ENCODE measurements at places on chromosomes 7 and 10. TPM values are rescaled to one million over a fixed set of nuclear protein-coding genes. Genes with fewer than 3 reads are reported as not detected.

GRCh38 chr7:103630318-103630717 lies 184.3 kb upstream of the SLC26A5 start:
- no peaks in the 10 kb centered on the region for H3K36me3 ChIP-seq
- H3K27me3 ChIP-seq: no peaks in the 10 kb centered on the region
- no peak for DNase-seq
- H3K4me1 ChIP-seq: no peaks in the 10 kb centered on the region
- no peak overlapping the region for H3K27ac ChIP-seq

DNA sequence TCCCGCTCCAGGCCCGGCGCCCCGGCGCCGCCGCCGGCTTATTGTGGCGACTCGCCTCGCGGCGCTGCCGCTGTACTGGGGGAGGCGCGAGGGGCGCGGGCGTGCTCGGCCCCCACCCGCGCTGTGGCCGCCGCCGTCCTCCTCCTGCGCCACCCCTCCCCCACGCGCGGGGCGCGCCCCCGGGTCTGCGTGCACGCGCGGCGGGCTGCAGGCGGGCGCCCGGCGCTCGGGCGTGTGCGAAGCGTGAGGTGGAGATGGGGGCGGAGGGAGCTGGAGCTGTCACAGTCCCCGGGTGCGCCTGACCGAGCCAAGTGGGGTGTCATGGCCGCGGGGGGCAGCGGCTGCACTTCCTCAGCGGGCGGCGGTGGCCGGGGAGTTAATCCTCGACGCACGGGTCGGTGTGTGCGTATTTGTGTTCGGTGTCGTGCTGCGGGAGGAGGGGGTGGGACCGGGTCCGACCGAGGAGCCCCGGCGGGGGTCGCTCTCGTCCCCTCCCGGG lies 672 bp downstream of the LCOR start:
- no peaks in the 10 kb centered on the region for H3K36me3 ChIP-seq
- peak; percentile 85 for DNase-seq

- no peak overlapping the region for H3K4me3 ChIP-seq
- no peak overlapping the region for H3K27ac ChIP-seq
- no peak for DNase-seq
- no peaks in the 10 kb centered on the region for H3K27me3 ChIP-seq
Observed at GRCh38 chr7:152886579-152887117, 127.1 kb downstream of the ACTR3B start.

The RHEB gene
- 85.6 TPM for polyA plus RNA-seq

DNA sequence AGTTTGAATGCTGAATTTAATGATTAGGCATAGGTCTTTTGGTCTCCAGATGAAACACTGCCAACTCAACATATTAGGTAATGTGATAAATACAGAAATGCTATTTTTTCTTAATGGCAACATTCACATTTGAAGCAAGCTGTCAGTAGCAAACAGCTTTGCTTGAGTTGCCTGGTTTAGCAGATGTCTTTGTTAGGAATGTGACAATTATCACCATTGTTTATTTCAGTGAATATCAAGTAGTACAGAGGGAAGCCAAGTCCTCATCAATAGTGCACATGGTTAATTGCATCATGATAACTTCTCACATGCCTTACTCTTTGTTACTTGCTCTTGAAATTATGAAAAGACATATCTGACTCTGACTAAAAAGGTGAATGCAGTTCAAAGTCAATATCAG lies 23.7 kb upstream of the SEPTIN7 start:
- no peak overlapping the region for H3K27ac ChIP-seq
- no peaks in the 10 kb centered on the region for H3K4me1 ChIP-seq
- no peaks in the 10 kb centered on the region for H3K36me3 ChIP-seq
- no peaks in the 10 kb centered on the region for H3K27me3 ChIP-seq
- no peak overlapping the region for H3K4me3 ChIP-seq
- DNase-seq: no peak

DNA sequence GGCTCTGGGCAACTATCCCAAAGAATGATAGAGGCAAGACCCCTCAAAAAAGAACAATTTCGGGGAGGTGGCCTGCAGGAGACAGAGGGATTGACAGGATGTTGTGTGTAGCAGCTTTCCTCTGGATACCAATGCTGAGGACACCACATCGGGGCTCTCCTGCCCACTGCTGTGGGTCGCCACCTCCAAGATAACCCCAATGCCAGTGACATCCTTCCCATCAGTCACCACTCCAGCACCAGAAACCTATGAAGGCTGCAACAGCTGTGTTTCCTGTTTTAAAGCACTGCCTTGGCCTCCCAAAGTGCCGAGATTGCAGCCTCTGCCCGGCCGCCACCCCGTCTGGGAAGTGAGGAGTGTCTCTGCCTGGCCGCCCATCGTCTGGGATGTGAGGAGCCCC lies 17.6 kb downstream of the ARHGAP19 start:
- DNase-seq: no peak
- H3K36me3 ChIP-seq: no peaks in the 10 kb centered on the region
- H3K27me3 ChIP-seq: no peaks in the 10 kb centered on the region
- H3K4me1 ChIP-seq: no peaks in the 10 kb centered on the region

GRCh38 chr7:45102785-45103712 lies 8.4 kb downstream of the TBRG4 start:
- DNase-seq: peak; percentile 7
- H3K4me3 ChIP-seq: no peak overlapping the region
- peaks cover 40% of the 10 kb centered on the region for H3K36me3 ChIP-seq
- no peaks in the 10 kb centered on the region for H3K27me3 ChIP-seq
- no peaks in the 10 kb centered on the region for H3K4me1 ChIP-seq
- no peak overlapping the region for H3K27ac ChIP-seq

DNA sequence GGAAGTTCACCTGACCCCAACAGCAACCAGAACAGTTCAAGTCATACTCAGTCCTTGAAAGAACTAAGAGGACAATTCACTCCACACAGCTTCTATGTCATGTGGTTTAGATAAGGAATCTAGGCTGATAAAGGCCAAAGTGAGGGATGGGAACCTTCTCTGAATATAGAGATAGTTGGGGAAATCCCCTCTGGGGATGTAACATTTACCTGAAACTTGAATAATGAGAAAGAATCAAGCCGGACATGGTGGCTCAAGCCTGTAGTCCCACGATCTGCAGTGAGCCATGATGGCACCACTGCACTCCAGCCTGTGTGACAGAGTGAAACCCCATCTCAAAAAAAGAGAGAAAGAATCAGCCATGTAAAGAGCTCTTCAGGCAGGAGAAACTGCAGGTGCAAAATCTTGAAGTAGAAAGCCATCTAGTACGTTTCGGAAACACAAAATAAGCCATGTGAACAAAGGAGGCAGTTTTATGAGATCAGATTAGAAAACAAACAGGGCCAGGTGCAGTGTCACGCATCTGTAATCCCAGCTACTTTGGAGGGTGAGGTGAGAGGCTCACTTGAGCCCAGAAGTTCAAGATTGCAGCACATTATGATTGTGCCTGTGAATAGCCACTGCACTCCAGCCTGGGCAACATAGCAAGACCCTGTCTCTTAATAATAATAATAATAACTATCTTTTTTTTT lies 4.5 kb upstream of the DNMBP start:
- no peak overlapping the region for H3K4me3 ChIP-seq
- H3K27me3 ChIP-seq: no peaks in the 10 kb centered on the region
- H3K36me3 ChIP-seq: no peaks in the 10 kb centered on the region

- no peak overlapping the region for H3K27ac ChIP-seq
- no peaks in the 10 kb centered on the region for H3K36me3 ChIP-seq
- H3K27me3 ChIP-seq: no peaks in the 10 kb centered on the region
- H3K4me3 ChIP-seq: no peak overlapping the region
Observed at GRCh38 chr7:47497367-47498096, 84.4 kb downstream of the TNS3 start.

The SPDYE5 gene
- not detected for polyA plus RNA-seq

- no peak overlapping the region for H3K4me3 ChIP-seq
- peaks cover 6% of the 10 kb centered on the region for H3K4me1 ChIP-seq
- H3K27ac ChIP-seq: peak overlapping the region; percentile 26
- H3K27me3 ChIP-seq: no peaks in the 10 kb centered on the region
- no peak for DNase-seq
- no peaks in the 10 kb centered on the region for H3K36me3 ChIP-seq
Observed at GRCh38 chr7:22482503-22482902, 17.5 kb downstream of the STEAP1B start.

GRCh38 chr10:93255546-93255945 lies 181.9 kb downstream of the CYP26A1 start:
- no peak overlapping the region for H3K4me3 ChIP-seq
- H3K4me1 ChIP-seq: no peaks in the 10 kb centered on the region
- no peak for DNase-seq
- no peaks in the 10 kb centered on the region for H3K36me3 ChIP-seq

DNA sequence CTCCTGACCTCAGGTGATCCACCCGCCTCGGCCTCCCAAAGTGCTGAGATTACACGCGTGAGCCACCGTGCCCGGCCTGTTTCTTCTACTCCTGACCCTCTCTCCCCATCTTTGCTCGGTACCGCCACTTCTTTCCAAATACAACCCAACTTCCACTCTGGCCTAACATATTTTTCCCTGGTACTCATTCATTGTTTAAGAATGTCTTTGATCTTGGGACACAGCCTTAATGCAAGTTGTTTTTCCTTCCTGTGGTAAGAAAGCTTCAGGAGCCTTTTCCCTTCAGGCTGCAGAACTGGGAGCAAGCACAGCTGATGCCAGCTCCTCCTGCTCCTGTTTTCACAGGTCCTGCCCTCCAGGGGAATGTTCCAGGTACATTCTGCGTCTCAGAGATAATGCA lies 13.7 kb downstream of the CALML3 start:
- H3K27ac ChIP-seq: no peak overlapping the region
- no peak overlapping the region for H3K4me3 ChIP-seq
- H3K4me1 ChIP-seq: no peaks in the 10 kb centered on the region
- no peaks in the 10 kb centered on the region for H3K36me3 ChIP-seq
- no peaks in the 10 kb centered on the region for H3K27me3 ChIP-seq
- no peak for DNase-seq

- no peak for DNase-seq
- no peak overlapping the region for H3K27ac ChIP-seq
- H3K27me3 ChIP-seq: no peaks in the 10 kb centered on the region
- H3K4me3 ChIP-seq: no peak overlapping the region
Observed at GRCh38 chr10:23780331-23780730, 341.5 kb downstream of the OTUD1 start.

The PGAM2 gene
- 0.63 TPM for polyA plus RNA-seq

The SP8 gene
- polyA plus RNA-seq: not detected

GRCh38 chr10:131896403-131896802 lies 4.4 kb upstream of the PPP2R2D start:
- H3K36me3 ChIP-seq: no peaks in the 10 kb centered on the region
- DNase-seq: no peak
- no peak overlapping the region for H3K4me3 ChIP-seq
- no peak overlapping the region for H3K27ac ChIP-seq
- peaks cover 21% of the 10 kb centered on the region for H3K27me3 ChIP-seq

DNA sequence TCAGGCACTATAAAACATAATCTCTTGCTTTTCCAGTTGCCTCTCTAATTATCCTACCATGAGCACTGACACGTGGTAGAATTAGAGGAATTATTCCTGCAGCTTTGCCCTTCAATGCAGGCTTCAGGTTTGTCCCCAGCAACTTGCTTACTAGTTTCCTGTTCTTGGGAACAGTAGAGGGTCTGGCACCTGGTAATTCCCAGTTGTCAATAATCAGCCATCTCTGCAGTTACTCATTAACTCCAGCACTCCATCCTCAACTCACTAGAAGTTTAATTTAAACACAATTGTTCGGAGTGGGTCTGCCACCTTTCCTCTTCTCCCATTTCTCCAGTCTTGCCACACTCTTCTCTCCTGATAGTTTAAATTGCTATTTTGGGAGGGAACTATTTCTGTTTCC lies 324.3 kb upstream of the KIAA1217 start:
- H3K27me3 ChIP-seq: no peaks in the 10 kb centered on the region
- H3K4me1 ChIP-seq: no peaks in the 10 kb centered on the region
- no peak overlapping the region for H3K4me3 ChIP-seq
- H3K27ac ChIP-seq: no peak overlapping the region
- H3K36me3 ChIP-seq: no peaks in the 10 kb centered on the region

The NDUFB2 gene
- 188 TPM for polyA plus RNA-seq

The LAMB4 gene
- 0.06 TPM for polyA plus RNA-seq

The GHRHR gene
- polyA plus RNA-seq: 0.77 TPM

The ADRB1 gene
- 6.6 TPM for polyA plus RNA-seq

The POLR2J gene
- 151 TPM for polyA plus RNA-seq

The CYP2W1 gene
- 0.05 TPM for polyA plus RNA-seq

DNA sequence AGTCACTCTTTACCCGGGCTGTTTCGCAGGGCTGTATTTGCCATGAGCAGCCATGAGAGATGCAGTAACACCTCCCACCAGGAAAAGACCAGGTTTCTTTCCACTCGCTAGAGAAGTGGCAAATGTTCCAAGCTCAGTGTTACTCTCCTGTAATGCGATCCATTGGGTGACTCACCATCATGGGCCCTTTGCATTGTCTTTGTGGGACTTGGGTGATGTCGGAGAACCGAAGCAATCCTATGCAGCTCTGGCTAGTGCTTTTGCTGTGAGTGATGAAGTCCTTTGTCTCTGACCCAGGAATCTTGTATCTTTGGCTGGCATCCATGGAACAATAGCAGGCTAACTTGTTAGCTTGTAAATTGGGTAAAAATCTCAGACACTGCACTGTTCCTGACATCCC lies 40.0 kb downstream of the GHRHR start:
- no peak for DNase-seq
- H3K36me3 ChIP-seq: no peaks in the 10 kb centered on the region
- H3K4me1 ChIP-seq: no peaks in the 10 kb centered on the region
- no peak overlapping the region for H3K4me3 ChIP-seq
- H3K27me3 ChIP-seq: no peaks in the 10 kb centered on the region

DNA sequence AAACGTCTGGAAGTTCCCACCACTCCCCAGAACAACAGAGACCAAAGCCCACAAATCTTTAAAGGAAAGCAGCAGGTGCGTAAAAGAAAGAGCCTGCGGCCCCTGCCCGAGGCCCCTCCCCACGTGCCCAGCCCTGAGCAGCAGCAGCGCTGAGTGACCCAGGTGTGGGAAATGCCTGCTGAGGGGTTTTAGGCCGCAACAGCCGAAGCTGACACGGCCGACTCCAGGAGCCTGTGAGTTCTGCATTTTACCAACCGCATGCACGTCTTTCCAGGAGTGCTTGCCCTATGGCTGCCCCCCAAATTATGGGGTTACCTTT lies 1.6 kb upstream of the KNDC1 start:
- H3K27me3 ChIP-seq: peaks cover 9% of the 10 kb centered on the region
- DNase-seq: no peak
- H3K27ac ChIP-seq: no peak overlapping the region
- H3K36me3 ChIP-seq: no peaks in the 10 kb centered on the region

GRCh38 chr7:158430308-158431034 lies 157.2 kb downstream of the PTPRN2 start:
- H3K36me3 ChIP-seq: no peaks in the 10 kb centered on the region
- H3K27me3 ChIP-seq: no peaks in the 10 kb centered on the region
- H3K4me1 ChIP-seq: no peaks in the 10 kb centered on the region
- H3K4me3 ChIP-seq: no peak overlapping the region
- DNase-seq: no peak
- H3K27ac ChIP-seq: no peak overlapping the region

Data from lung (tissue), 17 donors.